ENCODE measurements at places on chromosomes 12 and 14.

GRCh38 chr12:116402163-116402939 lies 124.9 kb upstream of the MED13L start:
- no peak for DNase-seq

GRCh38 chr12:32891956-32892355 lies 4.6 kb downstream of the PKP2 start:
- DNase-seq, result no peak

DNA sequence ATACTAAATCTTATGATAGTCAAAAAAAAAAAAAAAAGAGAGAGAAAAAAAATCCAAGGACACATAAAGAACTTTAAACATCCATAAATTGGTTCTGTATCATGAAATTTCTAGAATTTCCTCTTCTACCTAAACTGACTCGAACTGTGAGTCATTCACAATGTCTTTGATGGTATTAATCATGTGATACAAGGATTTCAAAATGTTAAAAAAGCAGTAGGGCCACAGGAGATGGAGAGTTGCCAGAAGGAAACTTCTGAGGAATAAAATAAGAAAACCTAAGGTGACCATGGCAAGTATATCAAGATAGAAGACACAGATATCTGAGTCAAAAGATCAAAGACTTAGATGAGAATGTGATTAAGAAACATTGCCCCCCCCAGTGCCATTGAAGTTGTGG lies 1320.9 kb upstream of the FLRT2 start:
- no peak for DNase-seq

GRCh38 chr14:68667313-68667791 lies 125.5 kb downstream of the ZFP36L1 start:
- DNase-seq, result no peak

- no peak for DNase-seq
Measured at GRCh38 chr14:52077256-52077979, 8.6 kb upstream of the NID2 start.

DNA sequence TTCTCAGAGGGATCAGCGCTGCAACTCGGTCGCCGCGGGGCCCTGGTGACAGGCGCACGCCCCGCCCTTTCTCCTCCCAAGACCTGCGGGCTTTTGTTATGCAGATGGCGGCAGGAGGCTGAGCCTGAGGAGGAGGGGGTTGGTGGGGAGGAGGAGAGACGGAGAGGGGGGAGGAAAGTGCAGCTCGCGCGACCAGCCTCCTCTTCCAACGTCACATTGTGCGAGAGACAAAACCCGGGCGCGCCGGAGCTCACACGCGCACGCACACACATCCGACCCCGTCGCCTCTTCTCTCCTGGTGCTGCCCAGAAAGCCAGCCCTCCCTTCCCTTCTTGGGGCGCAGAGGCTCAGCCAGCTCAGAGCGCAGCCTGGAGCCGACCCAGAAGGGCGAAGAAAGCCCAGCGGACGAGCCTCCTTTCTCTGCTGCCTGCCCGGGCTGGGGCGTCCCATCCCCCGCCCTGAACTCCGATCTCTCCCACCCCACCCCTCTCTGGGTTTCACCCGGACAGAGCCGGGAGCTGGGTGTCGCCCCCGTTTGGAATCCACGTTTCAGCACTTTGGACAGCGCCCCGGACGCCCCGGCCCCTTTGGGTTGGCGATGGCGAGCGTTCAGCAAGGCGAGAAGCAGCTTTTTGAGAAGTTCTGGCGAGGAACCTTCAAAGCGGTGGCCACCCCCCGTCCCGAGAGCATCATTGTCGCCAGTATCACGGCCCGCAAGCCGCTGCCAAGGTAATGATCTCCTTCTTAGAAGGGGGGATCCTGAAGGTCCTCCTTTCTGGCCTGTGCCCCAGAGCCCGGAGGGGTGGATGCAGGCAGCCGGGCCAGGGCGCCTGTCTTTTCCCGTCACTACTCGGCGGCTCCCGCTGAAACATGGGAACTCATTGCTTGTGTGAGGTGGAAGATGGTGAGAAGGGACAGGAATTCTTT lies at the start of gene SRRM4:
Gene SRRM4, plus strand, starts transcription at position 257 of the 927 bp plus-strand sequence. Its CDS starts 342 bp downstream, at position 599.
- no peak for DNase-seq

GRCh38 chr14:75794615-75795038 lies 133.6 kb downstream of the TTLL5 start:
- DNase-seq, result no peak

DNA sequence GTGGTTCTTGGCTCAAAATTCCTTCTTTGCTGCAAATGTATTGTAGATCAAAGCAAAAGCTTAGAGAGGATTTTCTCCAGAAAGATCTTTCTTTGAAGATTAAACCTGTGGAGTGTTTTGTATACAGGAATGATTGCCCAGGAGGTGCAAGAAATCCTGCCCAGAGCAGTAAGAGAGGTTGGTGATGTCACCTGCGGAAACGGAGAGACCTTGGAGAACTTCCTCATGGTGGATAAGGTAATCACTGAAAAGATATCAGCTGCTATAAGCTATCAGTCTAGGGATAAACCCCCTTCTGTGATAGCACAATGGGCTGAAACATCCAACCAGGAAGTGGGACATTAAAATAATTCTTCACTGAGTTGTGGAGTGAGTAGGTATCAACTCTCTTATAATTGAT lies 85.7 kb downstream of the MYRFL start:
- DNase-seq, result no peak

GRCh38 chr12:130571089-130571488 lies 145.0 kb downstream of the RIMBP2 start:
- no peak for DNase-seq

- DNase-seq, result no peak
Measured at GRCh38 chr12:44972746-44973421, 78.0 kb downstream of the DBX2 start.

DNA sequence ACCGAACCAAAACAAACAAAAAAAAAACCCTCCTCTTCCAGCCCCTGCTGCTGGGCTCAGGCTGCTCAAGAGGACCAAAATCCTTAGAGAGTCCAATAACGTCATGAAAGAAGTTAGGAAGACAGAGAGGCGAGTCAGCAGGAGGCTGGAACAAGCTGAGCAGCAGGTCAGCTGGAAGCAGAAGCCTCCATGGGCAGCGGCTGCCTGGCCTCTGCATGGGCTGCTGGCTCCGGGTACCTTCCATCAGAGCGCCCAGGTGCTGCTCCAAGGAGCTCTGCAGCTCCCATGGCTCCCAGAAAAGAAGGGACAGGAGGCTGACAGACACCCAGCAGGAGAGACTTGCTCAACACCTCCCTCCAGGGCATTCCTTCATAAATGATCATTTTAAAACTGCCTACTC lies 3.2 kb upstream of the KRT2 start:
- DNase-seq, result no peak
